ENCODE measurements at places on chromosomes 4 and X. TPM values are rescaled to one million over a fixed set of nuclear protein-coding genes. Genes with fewer than 3 reads are reported as not detected.

- DNase-seq, result peak; percentile 19
Observed at GRCh38 chr4:79042079-79042674, 102.9 kb upstream of the PAQR3 start.

DNA sequence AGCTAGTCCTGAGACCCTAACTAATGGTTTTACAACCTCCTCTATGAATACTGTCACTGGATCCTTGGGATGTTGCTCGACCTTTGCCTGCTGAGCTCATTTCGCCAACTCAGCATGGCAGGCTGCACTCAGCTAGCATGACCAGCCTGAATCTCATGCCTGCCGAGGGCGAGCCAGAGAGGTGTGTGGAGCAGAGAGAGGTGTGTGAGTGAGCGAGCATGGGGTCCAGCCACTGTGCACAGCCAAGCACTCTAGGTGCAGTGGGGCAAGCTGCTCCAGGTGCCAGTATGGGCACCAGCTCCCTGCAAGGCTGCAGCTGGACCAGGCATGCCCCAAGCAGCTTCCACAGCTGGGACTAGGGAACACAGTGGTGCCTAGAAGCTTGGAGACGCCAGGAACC is 410.9 kb downstream of the PCDH10 start:
- no peak for DNase-seq

DNA sequence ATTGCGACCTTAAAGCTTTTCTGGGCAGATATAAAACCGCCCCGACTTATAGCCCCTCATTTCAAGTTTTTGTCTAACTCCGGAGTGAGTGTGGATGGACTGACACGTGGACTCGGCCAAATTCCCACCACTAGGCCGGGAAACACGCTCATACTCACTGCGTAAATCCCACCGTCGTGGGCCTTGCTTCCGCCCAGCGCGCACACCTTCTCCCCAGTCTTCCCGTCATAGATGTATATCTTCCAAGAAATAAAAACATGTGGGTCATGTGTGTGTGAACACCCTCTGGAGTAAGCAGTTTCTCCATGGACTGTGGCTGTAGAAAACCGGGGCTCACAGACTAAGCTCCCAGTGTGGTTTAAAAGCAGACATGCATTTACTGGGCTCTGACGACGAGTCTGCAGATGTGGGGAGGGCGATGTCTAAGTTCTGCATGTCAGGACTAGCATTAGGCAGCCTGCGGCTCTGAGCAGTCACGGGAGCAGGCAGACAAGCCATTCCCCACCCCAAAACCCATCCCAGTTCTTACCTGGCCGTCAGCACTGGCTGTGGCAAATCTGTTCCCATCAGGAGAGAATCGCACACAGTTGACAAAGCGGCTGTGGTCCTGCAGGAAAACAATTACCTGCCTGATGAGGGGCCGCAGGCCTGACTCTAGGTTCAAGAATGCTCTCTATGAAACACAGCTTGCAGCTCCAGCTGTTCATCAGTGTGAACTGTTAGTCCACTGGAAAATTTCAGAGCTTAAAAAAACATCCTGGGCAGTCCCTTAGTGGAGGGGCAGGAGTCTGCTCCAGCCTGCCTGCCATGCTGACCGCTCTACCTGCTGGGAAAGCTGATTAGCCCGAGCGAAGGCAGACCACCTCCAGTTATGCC is 28.2 kb downstream of the WDR1 start:
- DNase-seq, result peak; percentile 59

DNA sequence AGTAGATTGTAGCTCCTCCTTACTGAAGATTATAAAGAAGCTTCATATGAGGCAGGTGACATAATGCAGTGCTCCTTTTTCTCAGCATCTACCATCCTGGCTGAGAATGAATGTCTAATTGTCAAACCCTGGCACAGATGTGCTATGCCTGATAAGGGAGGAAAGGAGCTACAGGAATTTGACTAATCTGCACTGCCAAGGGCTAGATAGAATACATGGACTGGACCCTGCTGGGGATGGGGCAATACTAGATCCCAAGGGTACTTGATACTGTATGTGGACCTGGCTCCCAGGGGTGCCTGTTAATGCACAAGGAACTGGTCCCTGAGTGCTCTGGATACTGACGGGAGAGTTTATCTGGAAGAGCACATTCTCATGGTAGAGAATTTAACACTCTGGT is 362.2 kb upstream of the EMCN start:
- DNase-seq, result no peak

- no peak for DNase-seq
Observed at GRCh38 chr4:106671716-106672115, 303.1 kb upstream of the GIMD1 start.

The NHSL2 gene
- total RNA-seq, result 25.3 TPM

The HTR2C gene
- not detected for total RNA-seq

Data from umbilical cord (tissue), 2 donors.